ENCODE measurements at places on chromosomes 7 and 10.

DNA sequence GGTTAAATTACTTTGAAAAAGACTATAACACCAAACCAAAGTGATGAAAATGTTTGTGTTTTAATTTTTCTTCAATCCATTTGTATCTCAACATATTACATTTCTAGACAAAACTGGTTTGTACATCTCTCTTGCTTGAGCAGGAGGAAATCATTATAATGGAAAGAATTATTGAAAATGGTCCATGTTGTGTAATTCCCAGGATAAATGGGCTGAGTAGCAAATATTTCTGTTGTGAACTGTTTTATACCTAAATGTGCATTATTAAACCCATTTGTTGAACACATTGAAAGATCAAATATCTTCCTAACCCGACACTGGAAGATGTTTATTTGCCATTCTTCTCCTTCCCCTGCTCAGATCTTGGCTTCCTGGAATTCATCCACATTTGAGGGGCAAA lies 14.1 kb upstream of the CDK6 start:
- DNase-seq = no peak

GRCh38 chr7:146647445-146647844 lies 530.8 kb downstream of the CNTNAP2 start:
- DNase-seq = no peak

DNA sequence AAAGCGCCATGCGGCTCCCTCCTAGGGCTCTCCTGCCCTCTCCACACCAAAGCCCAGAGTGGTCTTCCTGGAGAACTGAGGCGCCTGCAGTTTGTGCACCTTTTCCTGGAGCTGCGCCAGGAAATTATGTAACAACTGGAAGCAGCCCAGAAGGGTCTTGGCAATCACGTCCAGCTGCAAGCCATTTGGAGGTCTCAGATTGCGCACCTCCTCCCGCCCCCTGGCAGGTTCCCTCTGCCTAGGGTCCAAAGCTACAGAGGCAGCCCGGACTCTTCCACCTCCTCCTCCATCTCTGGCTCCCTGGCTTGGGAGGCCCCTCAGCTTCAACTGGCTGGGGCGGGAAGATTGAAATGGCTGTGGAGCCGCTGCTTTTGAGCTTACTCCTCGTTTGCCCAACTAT lies 34.0 kb upstream of the SFTPD start:
- DNase-seq = no peak

DNA sequence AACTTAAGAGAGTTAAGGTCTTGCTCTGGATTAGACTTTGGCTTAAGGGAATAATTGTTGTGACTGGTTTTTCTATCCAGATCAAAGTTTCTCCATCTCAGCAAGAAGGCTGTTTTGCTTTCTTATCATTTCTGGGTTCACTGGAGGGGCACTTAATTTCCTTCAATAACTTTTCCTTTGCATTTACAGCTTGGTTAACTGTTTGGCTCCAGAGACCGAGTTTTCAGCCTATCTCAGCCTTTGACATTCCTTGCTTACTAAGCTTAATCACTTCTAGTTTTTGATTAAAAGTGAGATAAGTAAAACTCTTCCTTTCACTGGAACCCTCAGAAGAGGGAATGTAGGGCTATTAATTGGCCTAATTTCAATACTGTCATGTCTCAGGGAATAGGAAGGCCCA lies 76.4 kb downstream of the LARP4B start:
- no peak for DNase-seq

GRCh38 chr10:60798031-60798430 lies 19.8 kb downstream of the CDK1 start:
- no peak for DNase-seq

Measured in T-helper 17 cell (primary cell).